ENCODE measurements at places on chromosomes 7 and 10. TPM values are rescaled to one million over a fixed set of nuclear protein-coding genes. Genes with fewer than 3 reads are reported as not detected.

- no peaks in the 10 kb centered on the region for H3K27me3 ChIP-seq
- DNase-seq, result no peak
- H3K27ac ChIP-seq, result no peak overlapping the region
- no peaks in the 10 kb centered on the region for H3K36me3 ChIP-seq
- H3K4me1 ChIP-seq, result no peaks in the 10 kb centered on the region
These were observed 591.5 kb upstream of the ANKRD30A start for GRCh38 chr10:36533861-36534260.

- no peak for DNase-seq
- no peaks in the 10 kb centered on the region for H3K4me1 ChIP-seq
- no peak overlapping the region for H3K4me3 ChIP-seq
- no peak overlapping the region for H3K27ac ChIP-seq
- no peaks in the 10 kb centered on the region for H3K27me3 ChIP-seq
These were observed 407.5 kb upstream of the AUTS2 start for GRCh38 chr7:69190763-69191162.

DNA sequence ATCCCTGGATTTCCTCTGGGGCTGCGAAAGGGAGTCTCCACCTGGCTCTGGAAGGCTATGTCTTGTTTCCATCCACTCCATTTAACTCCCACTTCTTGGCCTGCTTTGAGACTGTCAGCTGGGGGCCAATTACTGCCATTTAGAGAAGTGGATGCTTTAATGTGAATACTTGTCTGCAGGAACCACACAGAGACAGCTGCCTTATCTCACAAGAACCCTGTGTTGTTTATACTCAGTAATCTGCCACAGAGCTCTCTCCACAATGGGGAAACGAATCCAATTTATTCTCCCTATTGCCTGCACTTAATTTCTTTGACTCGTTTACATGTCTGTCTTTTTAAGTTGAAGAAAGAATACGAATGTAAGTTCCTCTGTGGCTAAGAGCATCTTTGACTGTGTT is 787.0 kb upstream of the C7orf33 start:
- no peaks in the 10 kb centered on the region for H3K4me1 ChIP-seq
- DNase-seq, result no peak
- H3K27ac ChIP-seq, result no peak overlapping the region
- H3K4me3 ChIP-seq, result no peak overlapping the region

DNA sequence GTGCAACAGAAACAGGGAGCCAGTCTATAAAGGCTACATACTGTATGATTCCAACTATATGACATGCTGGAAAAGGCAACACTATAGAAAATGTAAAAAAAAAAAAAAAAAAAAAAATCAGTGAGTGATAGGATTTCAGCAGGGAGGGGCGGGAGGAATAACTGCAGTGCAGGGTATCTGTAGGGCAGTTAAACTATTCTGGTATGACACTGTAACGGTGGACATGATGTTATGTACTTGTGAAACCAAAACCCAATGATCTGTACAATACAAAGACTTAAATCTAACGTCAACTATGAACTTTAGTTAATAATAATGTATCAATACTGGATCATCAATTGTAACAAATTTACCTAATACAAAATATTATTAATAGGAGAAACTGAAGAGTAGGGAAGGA is 14.3 kb downstream of the WASL start:
- H3K27ac ChIP-seq, result no peak overlapping the region
- no peaks in the 10 kb centered on the region for H3K27me3 ChIP-seq
- H3K36me3 ChIP-seq, result no peaks in the 10 kb centered on the region
- no peak for DNase-seq

- no peak overlapping the region for H3K4me3 ChIP-seq
- no peaks in the 10 kb centered on the region for H3K36me3 ChIP-seq
- H3K27me3 ChIP-seq, result peaks cover 27% of the 10 kb centered on the region
- H3K27ac ChIP-seq, result no peak overlapping the region
- no peak for DNase-seq
These were observed 92.2 kb upstream of the LRRC4 start for GRCh38 chr7:128123291-128124037.

DNA sequence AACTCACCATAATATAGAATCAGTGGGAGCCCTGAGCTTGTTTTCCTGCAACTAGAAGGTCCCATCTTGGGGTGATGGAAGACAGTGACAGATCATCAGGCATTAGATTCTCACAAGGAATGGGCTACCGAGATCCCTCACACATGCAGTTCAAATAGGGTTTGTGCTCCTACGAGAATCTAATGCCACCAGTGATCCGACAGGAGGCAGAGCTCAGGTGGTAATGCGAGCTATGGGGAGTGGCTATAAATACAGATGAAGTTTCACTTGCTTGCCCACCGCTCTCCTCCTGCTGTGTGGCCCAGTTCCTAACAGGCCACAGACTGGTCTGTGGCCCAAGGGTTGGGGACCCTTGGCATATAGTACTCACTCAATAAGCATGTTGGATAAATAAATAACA is 93.4 kb downstream of the POU6F2 start:
- no peaks in the 10 kb centered on the region for H3K36me3 ChIP-seq
- DNase-seq, result no peak
- H3K27me3 ChIP-seq, result no peaks in the 10 kb centered on the region
- no peak overlapping the region for H3K27ac ChIP-seq

MORN4 gene
- 5.5 TPM for total RNA-seq

PRPS1L1 gene
- not detected for total RNA-seq

GIMAP8 gene
- total RNA-seq, result not detected

IDI2 gene
- not detected for total RNA-seq
